Stimulated activated CD4-positive, alpha-beta T cell treated with anti-CD3 and anti-CD28 coated beads, Interleukin-12 subunit alpha, Interleukin-12 subunit beta, amount 100 ng/mL, for 4 hours (primary cell): ENCODE measurements at places on chromosomes 2 and 18.

GRCh38 chr2:165081276-165081675 lies 122.6 kb downstream of the SCN3A start:
- DNase-seq = no peak

GRCh38 chr2:237706257-237706656 lies 78.9 kb downstream of the LRRFIP1 start:
- no peak for DNase-seq

- DNase-seq = no peak
Measured at GRCh38 chr18:79962835-79963657, 1.4 kb upstream of the HSBP1L1 start.

GRCh38 chr2:1553671-1554295 lies 140.5 kb downstream of the TPO start:
- DNase-seq = no peak

DNA sequence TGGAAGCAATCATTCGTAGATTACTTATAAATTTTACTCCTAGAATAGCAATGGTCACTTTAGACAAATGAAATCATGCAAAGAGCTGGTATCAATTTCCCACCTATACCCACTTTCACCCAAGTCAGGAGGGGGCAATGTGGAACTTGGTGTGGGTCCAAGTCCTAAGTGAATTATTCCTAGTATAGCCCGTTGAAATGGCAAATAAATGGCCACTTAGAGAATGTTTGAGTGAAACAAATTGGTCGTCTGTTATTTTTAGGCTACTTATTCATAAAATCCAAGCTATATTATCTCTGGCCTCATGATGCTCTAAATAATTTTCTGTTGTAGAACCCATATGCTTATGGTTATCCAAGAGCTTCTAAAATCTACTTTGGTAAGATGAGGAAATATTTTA lies 98.1 kb downstream of the MYO3B start:
- DNase-seq = no peak

DNA sequence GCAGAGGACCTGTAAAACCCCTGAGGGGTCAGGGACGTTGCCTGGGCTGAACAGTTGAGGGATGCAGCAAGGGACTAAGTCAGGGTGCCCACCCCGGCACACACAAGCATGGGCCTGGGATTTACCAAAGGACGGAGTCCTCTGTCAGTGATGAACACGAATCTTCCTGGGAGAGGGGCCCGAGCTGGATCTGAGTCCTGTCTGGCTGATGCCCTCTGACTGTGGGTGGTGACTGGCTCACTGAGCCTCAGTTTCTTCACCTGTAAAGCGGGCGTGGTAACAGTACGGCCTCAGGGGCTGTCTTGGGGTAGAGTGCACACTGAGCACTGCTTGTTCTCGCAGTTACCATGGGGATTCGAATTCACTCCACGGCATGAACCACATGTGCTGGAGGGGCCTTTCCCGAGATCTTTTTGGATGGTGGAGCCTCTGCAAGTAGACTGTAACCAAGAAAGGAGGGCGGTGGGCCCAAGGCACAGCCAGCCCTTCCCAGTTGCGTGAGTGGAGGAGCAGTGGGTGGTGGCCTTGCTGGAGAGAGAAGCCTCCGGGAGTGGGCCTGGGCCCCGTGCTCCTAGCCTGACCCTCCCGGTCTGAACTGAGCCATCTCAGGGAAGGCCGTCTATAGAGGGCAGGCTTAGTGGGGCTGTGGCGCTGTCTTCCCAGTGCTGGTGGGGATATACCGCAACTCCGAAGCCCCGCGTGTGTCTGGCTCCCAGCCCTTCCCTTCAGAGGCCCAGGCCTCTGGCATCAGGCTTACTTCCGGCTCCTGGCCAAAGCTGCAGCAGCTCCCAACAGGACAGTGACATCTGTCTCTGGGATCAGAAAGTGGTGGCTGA lies 130.8 kb upstream of the HS6ST1 start:
- DNase-seq = no peak

DNA sequence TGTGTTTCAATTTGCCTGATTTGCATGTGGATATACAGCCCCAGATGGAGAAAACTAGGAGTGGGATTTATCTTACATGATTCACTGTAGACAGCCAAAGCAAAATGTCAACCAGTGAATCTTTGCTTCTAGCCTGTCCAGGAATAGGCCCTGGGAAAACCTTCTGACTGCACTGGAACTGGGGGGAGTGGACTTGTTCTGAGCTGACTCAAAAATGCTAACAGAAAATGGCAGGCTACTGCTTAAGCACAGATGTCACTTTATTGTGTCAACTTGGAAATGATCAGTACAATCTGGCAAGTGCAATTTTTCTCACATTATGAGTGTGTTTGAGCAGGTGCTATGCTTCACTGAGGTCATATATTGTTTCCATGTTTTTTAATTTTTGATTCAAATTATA lies 593.7 kb downstream of the NRXN1 start:
- DNase-seq = no peak

DNA sequence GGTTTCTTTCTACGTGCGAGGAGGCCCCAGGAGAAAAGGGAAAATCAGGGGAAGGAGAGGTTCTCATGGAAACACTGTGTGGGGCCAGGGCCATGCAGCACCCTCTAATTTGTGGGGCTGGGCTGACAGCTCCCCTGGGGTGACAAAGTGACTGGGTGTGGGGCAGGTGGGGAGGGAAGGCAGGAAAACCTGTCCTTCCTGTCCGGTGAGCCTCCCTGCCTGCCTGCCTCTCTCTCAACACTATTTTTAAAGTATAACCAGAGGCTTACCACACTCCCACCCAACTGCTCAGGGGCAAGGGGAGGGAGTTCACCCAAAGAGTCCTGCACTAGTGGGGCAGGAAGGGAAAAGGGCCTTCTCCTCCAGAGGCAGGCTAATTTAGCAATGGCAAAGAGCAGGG lies 10.5 kb upstream of the EPAS1 start:
- DNase-seq = no peak

DNA sequence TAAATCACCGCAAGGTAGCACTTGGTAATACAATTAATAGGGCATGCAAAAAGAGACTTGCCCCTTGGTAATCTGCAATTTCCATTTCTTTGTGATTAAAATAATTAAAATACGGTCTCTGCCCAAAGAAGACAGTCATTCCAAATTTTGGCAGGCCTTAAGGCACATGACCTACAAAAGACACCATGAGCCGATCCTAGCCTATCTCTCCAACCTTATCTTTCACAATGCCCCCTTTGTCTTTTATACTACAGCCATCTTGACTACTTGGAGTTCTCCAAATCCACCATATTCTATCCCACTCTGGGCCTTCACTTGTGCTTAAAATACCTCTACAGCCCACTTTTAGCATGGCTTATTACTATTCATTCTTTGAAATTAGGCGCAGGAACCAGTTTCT lies 23.3 kb downstream of the CFAP210 start:
- no peak for DNase-seq

DNA sequence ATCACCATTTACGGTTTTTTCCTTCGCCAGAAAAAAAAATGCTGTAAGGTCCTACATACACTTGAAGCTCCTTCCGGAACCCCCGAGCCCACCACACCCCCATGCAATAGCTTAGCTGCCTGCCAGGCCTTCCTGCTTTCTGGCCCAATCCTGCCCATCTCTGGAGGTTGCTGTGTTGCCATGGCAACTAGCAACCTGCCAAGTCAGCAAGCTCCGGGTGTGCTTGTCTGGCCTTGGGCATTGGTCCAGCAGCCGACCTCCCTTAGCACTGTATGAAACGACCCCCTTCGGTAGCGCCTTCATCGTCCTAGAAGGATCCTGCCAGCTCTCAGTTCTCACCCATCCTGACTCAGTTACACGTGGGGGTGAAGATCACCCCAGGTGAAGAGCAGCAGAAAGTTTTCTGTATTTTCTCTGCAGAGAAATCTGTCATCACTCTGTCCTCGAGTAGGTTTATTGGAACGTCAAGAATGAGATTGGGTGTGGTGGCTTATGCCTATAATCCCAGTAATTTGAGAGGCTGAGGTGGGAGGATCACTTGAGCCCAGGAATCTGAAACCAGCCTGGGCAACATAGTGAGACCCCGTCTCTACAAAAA lies 47.4 kb upstream of the MTCL1 start:
- no peak for DNase-seq

- DNase-seq = no peak
Measured at GRCh38 chr2:236210536-236210935, 42.4 kb upstream of the GBX2 start.

- DNase-seq = no peak
Measured at GRCh38 chr2:32678825-32679224, 51.0 kb downstream of the TTC27 start.

DNA sequence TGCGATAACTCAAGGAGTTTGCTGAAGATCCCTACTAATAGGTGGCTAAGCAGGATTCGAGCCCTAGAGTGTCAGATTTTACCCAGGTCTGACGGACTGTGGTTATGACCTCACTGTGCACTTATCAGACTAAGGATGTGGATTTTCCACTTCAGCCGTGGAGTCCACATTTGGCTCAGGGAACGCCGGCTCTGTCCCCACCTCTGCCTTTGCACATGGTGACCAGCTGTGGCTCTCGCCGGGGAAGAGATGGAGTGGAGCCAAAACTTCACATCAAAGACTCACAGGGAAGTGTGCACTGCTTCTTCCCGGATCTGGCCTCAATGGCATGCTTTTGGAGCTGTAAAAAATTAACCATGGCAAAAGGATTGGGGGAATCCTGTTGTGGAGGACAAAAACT lies 249.3 kb upstream of the APCDD1 start:
- no peak for DNase-seq

DNA sequence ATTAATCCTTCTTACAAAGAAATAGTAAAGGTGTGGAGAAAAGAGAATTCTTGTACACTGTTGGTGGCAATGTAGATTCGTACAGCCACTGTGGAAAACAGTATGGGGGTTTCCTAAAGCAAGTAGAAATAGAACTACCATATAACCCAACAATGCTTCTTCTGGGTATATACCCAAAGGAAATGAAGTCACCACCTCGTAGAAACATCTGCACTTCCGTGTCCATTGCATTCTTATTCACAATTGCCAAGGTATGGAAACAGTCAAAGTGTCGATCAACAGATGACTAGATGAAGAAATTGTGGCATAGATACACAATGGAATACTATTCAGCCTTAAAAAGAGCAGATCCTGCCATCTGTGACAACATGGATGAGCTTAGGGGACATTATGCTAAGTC lies 93.4 kb upstream of the TGIF1 start:
- no peak for DNase-seq

DNA sequence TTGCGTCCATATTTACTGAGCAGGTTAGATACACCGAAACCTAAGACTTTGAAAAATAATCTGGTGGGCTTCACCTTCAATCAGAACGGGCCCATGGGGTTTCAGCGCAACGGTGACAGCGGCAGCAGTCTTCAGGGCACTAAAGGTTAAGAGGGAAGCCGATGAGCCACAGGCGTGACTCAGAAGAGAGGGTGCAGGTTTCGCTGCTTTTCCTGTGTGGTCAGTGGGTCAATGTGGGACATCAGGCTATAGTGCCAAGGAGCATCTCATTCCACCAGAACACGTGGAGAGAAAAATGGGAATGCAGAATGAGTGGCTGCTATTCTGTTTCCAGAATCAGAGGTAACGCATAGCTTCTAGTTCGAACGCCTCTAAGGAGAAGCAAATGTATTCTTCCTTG lies 8.9 kb downstream of the PTGR3 start:
- DNase-seq = no peak

GRCh38 chr2:65309699-65310098 lies 82.1 kb downstream of the ACTR2 start:
- no peak for DNase-seq

GRCh38 chr2:202610380-202610779 lies 24.4 kb upstream of the FAM117B start:
- DNase-seq = no peak

GRCh38 chr2:46672752-46673151 lies 193.4 kb downstream of the TMEM247 start:
- DNase-seq = no peak

DNA sequence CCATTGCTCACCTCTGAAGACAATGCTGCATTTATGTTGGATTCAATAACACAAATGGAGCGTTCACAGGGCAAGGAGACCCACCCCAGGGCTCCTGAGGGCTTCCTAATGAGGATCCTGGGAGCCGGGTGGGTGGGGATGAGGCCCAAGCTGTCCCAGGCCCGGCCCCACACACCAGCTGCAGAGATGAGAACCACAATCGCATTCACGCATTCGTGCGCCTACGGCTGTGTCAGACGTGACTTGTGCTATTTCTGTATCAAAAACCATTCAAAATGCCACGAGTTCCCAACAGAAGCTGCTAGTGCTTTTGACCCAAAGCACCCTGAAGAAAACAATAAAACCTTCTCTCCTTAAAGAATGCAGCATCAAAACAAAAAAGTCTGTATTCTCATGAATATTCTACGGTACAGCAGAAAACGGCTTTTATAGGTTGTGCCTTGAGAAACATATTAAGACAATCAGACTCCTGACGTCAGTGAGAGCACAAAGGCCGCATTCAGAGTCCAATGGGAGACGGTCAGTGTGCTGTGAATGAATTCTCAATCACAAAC lies 205.4 kb downstream of the HDAC4 start:
- DNase-seq = no peak

- no peak for DNase-seq
Measured at GRCh38 chr2:152126664-152127063, 27.8 kb upstream of the CACNB4 start.

DNA sequence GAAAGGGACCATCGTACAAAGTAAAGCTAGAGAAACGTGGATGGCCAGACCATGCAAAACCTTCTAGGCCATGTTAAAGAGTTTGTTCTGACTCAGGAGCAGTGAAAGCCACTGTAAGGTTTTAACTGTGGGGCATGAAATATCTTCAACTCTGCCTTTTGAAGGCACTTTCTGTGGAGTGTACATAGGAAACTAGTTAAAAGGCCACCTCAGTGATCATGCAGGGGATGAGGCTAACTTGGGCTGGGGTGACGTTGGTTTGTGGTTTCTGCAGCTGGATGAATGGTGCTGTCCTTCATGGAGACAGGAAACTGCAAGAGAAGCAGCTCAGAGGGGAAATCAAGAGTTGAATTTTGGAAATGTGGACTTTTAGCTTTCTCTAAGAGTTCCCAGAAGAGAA lies 190.7 kb downstream of the CDCA7 start:
- DNase-seq = no peak

GRCh38 chr18:34806527-34806926 lies 96.4 kb downstream of the DTNA start:
- DNase-seq = no peak
